Nucleus accumbens (tissue), 56 donors: ENCODE measurements at places on chromosomes 6 and 20.

- no peak for DNase-seq
These were observed 493 bp upstream of the SGK1 start for GRCh38 chr6:134318236-134318973.

DNA sequence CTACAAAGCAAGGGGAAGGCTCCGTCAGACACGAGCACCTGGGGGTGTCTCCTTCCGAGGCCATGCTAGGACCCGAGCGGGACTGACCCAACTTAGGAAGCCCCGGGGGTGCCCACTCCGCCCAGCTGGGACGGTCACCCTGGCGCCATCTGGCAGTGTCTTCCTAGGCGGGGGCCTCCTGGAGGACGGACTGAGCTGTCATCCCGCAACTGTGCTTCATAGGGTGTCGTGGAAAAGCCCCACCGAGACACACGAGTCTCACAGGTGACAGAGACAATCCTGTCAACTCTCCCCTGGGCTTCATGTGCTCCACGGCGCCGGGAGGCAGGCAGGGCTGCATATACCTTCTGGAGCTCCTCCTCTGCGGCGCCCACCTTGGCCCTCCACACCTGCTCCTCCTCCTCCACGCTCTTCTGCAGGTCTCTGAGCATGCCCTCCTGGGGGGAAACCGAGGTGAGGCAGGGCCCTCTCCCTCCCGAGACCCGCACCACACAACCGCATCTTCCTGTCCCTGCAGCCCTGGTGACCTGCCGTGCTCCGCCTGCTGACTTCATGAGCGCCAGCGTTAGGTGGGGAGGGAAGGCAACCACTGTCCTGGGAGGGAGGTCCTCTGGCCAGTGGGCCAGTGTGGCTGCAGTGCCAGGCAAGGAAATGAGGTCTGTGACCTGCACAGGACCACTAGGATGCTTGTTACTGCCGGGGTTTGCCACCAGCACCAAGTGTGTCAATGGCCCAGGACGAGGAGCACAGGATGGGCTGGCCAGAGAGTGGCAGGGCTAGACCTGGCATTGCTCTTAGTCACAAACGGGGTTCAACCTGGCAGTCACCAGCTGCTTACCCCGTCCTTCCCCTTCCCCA lies 50.7 kb downstream of the DSTN start:
- DNase-seq: no peak

DNA sequence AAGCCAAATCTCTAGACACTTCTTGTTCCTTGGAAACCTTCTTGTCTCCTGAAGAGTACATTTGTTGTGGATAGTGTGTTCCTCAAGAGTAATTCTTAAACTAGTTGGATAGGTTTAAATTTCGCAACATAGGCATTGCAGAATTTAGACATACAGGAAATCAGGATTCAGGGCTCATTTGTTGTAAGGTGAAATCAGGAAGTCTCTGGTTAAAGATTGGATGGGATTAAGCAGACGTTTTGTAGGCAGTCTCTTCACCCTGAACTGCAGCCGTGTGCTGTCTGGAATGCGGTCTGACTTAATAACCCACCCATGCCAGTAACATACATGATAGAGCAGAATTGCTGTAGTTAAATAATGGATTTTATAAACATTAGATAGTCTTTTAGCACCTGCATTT lies 21.7 kb downstream of the HIVEP1 start:
- DNase-seq: no peak

DNA sequence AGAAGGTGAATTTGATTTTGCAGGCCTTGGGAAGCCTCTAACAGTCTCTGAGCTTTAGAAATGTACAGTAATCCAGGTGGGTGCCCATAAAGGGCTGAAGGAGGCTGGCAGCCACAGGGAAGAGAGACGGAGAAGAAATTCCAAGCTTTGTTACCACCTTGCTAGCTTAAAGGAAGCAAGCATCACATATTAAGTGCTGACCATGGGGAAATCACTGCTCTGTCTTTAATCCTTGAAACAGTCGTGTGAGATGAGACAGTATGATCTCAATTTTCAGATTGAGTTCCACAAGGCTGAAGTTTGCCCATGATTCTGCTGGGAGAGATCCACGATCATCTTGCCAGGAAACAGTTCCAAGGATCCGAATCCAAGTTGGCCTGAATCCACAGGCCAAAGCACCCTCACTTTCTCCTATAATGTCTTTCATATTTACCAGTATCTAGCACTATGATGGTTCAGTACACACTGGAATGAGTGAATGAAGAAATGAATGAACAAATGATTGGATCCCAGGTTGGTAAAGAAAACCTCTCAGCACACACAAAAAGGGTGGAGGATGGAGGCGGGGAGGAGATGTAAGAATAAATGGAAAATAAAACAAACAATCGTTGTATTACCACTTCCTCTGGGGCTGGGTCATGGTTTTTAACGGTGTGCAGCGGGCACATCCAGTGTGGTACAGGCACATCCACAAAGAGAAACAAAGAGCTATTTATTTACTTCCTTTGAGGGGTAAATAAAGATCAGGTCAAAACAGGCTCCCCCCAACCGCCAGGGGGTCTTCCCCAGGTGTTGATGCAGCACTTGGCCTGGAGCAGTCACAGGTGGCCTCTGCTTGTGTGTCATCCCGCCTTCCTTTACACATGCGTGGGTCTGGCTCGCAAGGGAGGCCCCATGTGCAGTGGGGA lies 28.2 kb upstream of the TAF8 start:
- DNase-seq: no peak
